Right ventricle myocardium inferior (tissue), 1 donor: ENCODE measurements at places on chromosomes 3 and 15. TPM values are rescaled to one million over a fixed set of nuclear protein-coding genes. Genes with fewer than 3 reads are reported as not detected.
A peak's percentile ranks its signal among the peaks of the same experiment; 100 is the strongest.

DNA sequence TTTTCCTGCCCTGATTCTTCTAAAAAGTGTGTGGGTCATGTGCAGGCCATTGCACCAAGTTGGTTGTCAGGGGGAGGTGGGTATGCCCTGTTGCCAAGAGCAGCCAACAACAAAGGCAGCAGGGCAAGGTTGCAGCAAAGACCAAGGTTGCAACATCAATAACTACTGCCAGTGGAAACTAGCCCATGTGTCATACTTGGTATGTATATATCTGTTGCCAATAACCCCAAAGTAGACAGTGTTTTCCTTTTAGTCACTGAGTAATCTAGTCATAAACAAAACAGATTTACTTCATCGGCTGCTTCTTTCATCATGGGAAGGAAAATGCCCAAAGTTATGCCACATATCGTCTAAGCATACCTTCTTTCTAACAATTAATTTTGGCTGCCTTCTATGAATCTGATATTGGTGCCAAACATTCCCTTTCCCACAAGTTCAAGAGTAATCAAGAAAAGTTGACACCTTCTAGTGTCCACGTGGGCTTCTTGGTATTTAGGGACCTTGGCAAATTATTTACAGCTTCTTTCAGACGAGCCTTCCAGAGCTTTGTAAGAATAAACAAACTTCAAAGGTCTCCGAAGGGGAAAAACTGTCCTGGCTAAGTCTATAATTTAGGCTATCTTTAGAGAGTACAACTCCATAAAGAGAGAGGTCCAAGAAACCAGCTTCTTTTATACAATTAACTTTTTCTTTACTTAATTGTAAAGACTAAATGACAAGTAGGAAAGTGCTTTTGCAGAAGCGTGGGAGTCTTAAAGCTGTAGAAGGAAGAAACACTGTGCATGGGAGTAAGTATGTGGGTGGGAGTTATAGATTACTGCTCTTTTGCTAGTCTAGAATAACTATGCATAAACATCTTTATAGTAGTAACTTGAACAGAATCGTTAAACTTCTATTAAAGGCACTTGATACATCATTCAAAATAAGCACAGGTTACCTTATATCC lies 10.0 kb upstream of the MBNL1 start:
- peak; percentile 60 for DNase-seq

DNA sequence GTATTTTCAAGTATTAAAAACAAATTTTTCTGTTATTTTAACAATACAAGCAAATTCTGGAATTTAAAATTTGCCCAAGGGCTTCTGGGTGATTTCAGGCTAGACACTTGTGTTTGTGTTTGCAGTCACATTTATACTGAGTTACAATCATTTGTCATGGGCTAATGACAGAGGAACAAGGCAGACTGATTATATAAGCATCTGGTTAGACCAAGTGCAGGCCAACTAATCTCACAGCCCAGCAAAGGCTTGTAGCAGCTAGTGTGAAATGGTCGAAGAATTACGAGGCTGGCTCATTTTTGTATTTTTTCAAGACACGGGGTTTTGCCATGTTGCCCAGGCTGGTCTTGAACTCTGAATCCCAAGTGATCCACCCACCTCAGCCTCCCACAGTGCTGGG lies 52.1 kb downstream of the CMTM8 start:
- no peak for DNase-seq

- no peak for DNase-seq
Measured at GRCh38 chr3:24607281-24607680, 112.6 kb upstream of the THRB start.

DNA sequence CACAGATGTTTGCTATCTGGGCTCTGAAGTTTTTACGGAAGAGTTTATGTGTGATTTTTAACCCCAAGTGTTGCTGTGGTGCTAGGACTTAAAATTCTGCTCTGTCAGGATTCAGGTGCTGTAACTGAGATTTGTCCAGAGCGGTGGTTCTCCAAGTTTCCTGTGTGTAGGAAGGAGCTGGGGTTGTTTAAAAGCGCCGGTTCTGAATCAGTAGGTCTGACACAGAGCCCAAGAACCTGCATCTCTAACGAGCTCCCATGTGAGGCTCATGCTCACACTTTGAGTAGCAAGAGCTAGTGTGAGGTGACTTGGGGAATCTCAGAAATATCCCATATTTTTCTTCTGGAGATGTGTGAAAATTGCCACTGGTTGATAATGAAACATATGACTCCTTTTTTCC lies 325.5 kb downstream of the SATB1 start:
- no peak for DNase-seq

DNA sequence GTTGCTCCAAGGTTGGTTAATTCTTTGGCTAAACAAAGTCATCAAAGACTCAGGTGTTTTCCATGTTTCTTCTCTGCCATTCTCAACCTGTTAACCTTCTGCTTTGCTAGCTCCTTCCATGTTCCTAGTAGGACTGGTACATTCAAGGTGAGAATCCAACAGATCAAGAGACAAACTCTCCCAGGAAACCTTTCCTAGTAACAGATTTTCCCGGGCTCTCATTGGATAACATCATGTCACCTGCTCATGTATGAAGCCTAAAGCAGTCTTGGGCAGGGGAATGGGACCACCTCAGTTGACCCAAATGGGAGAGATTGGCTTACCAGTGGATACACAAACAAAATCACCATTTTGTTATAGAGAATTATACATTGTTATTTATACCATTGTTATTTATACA lies 14.9 kb downstream of the SEMA6D start:
- DNase-seq, result no peak

DNA sequence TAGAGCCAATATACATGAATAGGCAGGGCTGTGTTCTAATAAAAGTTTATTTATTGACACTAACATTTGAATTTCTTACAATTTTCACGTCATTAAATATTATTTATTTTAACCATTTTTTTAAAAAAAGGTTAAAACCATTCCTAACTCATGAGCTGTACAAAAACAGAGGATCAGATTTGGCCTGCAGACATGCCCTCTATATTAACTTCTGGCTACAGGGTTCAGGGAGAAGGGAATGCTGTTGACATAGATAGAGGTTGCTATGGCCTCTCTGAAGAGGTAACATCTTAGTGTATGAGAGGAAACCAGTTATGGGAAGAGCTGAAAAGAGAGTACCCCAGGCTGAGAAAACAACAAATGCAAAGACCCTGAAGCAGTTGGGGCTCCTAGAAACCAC lies 19.1 kb upstream of the RAP2B start:
- DNase-seq, result no peak

DNA sequence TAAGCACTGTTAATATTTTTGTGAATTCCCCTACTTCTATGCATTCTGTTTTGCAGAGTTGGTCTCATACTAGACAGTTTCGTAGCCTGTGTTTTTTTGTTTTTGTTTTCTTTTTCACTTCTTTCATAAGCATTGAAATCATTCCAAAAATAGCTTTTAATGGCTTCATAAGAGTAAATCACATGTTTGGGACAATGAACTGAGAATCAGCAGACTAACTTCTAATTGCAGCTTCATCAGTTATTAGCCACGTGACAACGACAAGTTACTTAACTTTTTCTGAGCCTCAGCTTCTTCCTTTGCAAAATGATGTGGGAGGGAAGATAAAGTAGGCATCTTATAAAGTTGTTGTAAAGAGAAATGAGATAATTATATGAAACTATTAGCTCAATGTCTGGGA lies 124.8 kb downstream of the LIPC start:
- DNase-seq, result no peak

- no peak for DNase-seq
Measured at GRCh38 chr3:103295974-103296570, 861.3 kb downstream of the ZPLD1 start.

GRCh38 chr3:97389936-97390335 lies 374.6 kb upstream of the ARL6 start:
- DNase-seq, result no peak

C2CD4A gene
- not detected for total RNA-seq

INO80 gene
- total RNA-seq, result 10.7 TPM

MAP6D1 gene
- 2.2 TPM for total RNA-seq

C2CD4B gene
- total RNA-seq, result 2.5 TPM
